ENCODE measurements at places on chromosomes 13 and 19.

- DNase-seq, result no peak
Observed at GRCh38 chr19:28694812-28695211, 518.1 kb downstream of the UQCRFS1 start.

- DNase-seq, result no peak
Observed at GRCh38 chr19:3510727-3511126, 4.6 kb downstream of the FZR1 start.

DNA sequence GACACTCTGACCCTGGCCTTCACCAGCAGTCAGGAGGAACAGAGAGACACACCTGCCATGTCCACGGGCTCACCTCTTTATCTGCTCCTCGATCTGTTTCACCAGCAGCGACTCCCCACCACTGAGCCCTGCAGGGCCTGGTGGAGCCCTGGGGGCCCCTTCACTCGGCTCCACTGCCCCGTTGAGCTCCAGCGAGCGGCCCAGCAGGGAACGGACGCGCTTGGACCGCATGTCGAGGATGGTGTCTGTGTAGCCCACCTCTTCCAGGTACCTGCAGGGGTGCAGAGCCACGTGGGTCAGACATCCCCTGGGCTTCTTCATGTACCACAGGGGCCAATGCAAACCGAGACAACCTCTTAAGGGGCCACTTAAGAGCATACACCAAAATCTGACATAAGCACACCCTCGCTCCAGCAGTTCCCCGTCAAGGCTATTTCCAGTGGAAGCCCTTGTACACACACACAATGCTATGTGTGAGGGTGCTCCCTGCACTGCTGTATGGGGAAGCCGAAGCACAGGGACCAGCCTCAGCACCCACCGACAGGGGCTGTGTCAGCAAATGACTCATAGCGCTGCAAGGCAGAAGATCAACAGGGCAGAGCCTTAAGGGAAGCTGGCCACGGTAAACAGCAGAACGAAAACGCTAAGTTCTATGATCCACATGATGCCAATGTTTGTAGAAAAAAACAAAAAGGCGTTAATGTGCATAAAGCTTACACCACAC lies 12.7 kb upstream of the FKRP start:
- DNase-seq, result no peak

DNA sequence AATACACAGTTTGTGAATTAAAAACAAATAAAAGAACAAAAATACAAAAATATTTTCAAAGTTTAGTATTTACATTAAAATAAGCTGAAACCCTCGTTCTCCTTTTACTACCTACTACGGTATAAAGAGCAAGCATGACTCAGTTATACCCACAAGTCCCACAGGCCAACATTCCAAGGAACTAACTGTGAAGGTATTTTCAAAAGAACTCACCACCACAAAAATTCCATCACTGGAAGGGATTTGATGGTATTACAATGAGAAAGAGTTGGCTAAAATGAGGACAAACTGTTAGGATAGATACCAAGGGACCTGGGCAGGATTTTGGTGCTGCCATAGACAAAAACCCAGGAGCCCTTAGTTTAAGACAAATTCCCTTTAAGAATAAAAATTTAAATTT lies 122.7 kb downstream of the TBC1D4 start:
- DNase-seq, result peak; percentile 76

GRCh38 chr13:44021422-44021821 lies 141.7 kb downstream of the LACC1 start:
- no peak for DNase-seq

- peak; percentile 62 for DNase-seq
Observed at GRCh38 chr13:32734511-32734910, 148.3 kb downstream of the PDS5B start.

Data from MCF 10A (cell line).